ENCODE measurements at places on chromosomes 13 and 19.

GRCh38 chr19:46892252-46893179 is 31.7 kb downstream of the ARHGAP35 start:
- DNase-seq: no peak

GRCh38 chr19:50909240-50910070 is 1.7 kb downstream of the KLK4 start:
- DNase-seq: peak; percentile 24

- no peak for DNase-seq
These were observed 816.0 kb downstream of the OLFM4 start for GRCh38 chr13:53844473-53845146.

- no peak for DNase-seq
These were observed 1.0 kb upstream of the PCDH8 start for GRCh38 chr13:52849291-52850071.

DNA sequence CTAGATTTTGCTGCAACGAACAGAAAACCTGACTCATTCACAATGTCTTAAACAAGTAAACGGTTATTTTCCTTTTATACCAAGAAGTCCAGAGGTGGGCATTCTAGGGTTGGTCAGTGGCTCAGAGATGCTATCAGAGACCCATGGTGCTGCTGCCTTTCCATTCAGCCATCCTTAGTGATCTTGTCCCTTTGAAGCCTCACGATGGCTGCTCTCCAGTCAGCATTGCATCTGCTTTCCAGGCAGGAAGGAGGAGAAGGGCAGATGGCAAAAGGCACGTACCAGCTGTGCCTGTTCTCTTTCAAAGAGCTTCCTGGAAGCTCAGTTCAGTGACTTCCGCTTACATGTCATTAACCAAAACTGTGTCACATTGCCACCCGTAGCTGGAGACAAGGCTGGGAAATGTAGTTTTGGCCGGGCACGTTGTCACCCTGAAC is 30.1 kb downstream of the WDFY2 start:
- peak; percentile 67 for DNase-seq

- peak; percentile 11 for DNase-seq
These were observed 8.6 kb downstream of the RPS9 start for GRCh38 chr19:54209058-54209810.

GRCh38 chr13:97369261-97369893 is 64.6 kb upstream of the RAP2A start:
- DNase-seq: no peak

- DNase-seq: peak; percentile 0
These were observed 345 bp downstream of the ZNF257 start for GRCh38 chr19:22052644-22053013.

GRCh38 chr19:4507150-4507452 is 11.2 kb downstream of the PLIN4 start:
- no peak for DNase-seq

DNA sequence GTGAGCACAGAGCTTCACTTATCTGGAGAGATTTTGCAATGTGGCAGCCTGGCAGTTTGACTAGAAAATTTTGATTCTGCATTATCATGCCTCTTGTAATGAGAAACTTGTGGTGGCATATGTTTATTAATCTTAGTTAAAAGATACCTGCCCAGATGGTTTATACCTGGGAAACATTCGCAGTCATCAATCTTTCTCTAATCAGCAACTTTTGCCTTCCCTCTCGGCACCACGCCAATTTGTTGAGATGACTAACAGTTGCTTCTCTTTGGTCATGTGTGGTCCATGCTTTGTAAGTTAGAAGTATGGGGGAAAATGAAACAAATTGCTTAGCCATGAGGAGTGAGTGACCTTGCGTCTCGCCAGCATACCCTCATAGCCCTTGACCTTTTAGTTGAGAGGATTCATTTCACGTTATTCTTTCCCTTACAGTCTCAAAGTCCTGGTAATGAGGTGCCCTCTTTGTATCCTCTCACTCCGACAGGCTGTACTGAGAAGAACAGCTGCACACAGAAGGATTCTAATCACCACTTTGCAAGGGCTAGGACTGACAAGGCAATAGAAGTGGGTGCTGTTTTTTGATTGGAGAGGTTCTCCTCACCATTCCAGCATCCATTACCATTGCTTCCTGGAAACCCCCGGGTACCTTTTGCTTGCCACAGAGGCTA is 201.4 kb downstream of the OXGR1 start:
- no peak for DNase-seq

DNA sequence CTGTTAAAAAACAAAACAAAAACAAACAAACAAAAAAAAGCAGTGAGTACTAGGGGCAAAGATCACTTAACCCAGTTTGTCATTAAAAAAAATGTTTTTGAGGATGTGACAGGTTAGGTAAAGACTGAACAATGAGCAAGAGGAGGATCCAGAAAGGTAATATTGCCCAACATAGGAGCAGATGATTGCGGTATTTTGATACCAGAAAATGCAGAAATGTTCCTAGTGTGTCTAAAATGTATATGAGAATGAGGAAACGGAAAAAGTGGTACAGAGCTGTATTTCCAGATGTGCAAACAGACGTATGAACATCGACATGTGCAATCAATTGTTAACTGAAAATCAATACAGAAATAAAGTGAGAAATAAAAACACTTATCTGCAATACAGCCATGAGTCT is 4.9 kb upstream of the LILRA4 start:
- DNase-seq: no peak

DNA sequence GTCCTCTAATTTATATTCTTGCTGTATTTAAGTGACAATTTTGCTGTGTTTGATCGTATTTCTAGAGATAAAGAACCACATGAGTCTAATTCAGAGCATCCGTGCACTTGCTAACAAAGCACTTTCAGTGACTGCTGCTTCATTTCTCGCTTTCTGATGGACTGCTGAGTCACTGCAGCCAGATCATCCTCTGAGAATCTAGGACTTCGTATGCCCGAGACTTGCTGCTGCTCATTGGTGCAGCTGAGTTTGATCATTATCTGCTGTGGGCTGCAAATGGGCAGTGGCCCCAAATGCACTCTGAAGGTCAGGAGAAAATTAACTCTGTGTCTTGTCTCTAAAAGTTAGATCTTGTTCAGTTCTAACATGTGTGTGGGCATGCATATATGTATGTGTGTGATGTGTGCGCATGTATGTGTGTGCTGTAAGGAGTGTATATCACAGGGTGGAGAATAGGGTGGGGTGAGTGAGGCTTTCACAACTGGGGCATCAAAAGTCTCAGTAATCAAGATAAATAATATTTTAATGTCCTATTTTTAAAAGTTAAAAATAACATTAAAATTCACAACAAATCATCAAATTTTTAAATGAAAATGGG is 342.6 kb downstream of the MTUS2 start:
- peak; percentile 30 for DNase-seq

GRCh38 chr19:16372065-16372915 is 47.7 kb downstream of the KLF2 start:
- no peak for DNase-seq

- no peak for DNase-seq
These were observed 720 bp downstream of the FARP1 start for GRCh38 chr13:98143601-98144026.

GRCh38 chr19:38319421-38320258 is at the start of gene KCNK6:
Gene KCNK6 (plus strand): TSS chr19:38319845. CDS start chr19:38319951, 106 bp downstream.
- peak; percentile 24 for DNase-seq

DNA sequence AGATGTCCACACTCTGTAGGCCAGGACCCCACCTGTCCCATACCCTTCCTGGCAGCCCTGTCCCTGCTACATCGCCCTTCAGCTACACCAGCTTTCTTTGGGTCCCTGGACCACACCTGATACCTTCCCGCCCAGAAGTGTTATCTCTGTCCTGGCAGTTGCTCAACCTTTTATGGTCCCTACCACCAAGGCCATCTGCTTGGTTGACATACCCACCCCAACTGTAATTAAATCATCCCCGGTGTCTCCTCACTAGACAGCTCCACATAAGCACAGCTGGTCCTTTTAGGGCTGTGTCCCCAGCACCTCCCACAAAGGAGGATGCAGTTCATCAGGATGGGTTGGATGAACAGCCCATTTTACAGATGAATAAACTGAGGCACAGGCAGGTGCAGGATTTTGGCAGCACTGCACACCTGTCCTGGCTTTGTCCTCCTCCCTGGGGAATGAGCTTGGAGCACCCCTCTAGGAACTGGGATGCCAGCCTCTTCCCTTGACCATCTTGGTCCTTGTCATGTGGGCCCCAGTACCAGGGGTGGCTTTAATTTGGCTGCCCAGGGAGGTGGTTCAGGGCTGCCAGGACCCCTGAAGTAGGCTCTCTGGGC is 12.9 kb downstream of the NACC1 start:
- no peak for DNase-seq

GRCh38 chr19:7799640-7800355 is 30.2 kb upstream of the EVI5L start:
- peak; percentile 64 for DNase-seq

- DNase-seq: no peak
These were observed 93.1 kb downstream of the PCDH17 start for GRCh38 chr13:57724486-57725272.

DNA sequence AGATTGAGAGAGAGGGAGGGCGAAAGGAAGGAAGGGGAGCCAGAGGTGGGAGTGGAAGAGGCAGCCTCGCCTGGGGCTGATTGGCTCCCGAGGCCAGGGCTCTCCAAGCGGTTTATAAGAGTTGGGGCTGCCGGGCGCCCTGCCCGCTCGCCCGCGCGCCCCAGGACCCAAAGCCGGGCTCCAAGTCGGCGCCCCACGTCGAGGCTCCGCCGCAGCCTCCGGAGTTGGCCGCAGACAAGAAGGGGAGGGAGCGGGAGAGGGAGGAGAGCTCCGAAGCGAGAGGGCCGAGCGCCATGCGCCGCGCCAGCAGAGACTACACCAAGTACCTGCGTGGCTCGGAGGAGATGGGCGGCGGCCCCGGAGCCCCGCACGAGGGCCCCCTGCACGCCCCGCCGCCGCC is at the start of gene TNFSF11:
Gene TNFSF11 (plus strand): TSS at position 142 of the 400 bp plus-strand sequence. CDS start 152 bp downstream, at position 294.
- no peak for DNase-seq

GRCh38 chr19:11226716-11227166 is 12.7 kb upstream of the ANGPTL8 start:
- no peak for DNase-seq

GRCh38 chr19:3268763-3269162 is 44.3 kb downstream of the CELF5 start:
- DNase-seq: no peak

DNA sequence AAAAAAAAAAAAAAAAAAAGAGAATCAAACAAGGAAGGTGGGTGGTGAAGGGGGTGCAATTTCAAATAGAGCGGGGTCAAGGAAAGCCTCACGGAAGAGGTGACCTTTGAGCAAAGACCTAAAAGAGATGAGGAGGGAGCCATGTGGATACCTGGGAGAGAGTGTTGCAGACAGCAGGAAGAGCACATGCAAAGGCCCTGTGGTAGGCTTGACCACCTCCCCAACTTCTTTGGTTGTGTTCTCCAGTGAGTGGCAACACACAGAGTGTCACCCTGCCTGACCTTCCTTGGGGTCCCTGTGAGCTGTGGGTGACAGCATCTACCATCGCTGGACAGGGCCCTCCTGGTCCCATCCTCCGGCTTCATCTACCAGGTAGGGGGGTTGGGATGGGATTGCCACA is 11.4 kb downstream of the PALM3 start:
- DNase-seq: no peak

GRCh38 chr13:29319451-29319850 is 276.0 kb downstream of the SLC7A1 start:
- no peak for DNase-seq

DNA sequence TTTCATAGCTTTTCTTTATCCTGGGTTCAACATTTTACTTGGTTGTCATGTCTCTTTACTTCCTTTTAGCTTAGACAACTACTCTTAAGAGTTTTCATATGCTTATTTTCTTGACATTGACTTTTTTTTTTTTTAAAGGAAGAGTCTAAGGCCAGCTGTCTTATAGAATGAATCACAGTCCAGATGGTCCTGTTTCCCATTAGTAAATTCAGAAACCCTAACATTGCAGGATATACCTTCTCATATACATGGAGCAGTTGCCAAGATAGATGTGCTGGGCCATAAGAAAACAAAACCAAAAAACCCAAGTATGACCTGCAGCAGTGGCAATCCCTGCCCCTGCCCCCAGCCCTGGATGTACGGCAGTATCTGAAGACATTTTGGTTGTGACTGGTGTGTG is 72.8 kb downstream of the COG3 start:
- DNase-seq: peak; percentile 14

- DNase-seq: no peak
These were observed 863 bp downstream of the AURKC start for GRCh38 chr19:57231686-57232085.

GRCh38 chr19:8366961-8367326 is 3.0 kb downstream of the ANGPTL4 start:
- DNase-seq: no peak

DNA sequence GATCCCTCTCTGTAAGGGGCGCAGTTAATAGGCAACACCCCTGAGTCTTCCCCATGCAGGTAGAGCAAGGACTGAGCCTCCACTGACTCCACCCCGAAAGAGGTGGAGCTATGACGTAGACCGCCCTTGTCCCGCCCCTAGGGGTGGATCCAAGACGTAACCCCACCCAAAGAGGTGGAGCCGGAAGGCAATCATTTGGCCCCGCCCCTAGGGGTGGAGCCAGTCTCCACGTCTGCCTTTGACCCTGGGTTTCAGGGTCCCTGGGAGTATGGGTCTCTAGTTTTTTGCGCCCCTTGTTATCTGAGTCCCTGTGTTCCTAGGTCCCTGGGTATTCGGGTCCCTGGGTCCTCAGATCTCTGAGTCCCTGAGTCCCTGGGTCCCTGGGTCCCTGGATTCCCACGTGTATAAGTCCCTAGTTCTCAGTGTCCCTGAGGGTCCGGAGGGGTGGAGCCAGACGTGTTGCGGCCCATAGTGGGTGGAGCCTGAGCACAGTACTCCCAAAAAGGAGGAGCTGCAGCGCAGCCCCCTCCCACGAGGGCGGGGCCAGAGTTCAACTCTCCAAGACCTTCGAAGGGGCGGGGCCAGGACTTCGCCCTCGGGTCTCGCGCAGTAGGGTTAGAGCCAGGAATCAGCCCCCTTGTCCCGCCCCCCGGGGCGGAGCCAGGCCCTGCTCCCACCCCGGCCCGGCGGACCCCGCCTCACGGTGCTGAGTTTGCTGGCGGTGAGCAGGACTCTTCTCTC is 5.3 kb downstream of the DENND1C start:
- peak; percentile 53 for DNase-seq

- DNase-seq: no peak
These were observed 16.1 kb downstream of the VWA8 start for GRCh38 chr13:41944635-41945397.

- no peak for DNase-seq
These were observed 8.9 kb downstream of the ZNF805 start for GRCh38 chr19:57249329-57249728.

DNA sequence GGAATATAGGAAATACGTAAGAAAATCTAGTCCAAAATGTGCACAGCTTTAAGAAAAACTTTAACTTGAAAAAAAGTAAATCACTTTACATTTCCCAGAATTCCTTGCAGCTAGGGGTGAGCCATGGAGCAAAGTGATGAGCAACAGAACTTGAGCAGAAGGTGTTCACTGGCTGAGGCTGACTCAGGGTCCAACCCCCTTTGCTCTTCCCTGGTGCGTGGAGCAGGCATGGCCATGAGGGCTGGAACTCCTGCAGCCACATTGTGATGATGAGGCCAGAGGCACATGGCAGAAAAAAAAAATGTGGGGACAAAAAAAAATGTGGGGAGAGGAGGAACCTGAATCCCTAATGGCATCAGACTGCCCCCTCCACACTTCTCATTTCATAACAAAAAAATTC is 9.9 kb upstream of the PLA2G4C start:
- no peak for DNase-seq

All from fibroblast of skin of scalp (primary cell).